ENCODE measurements at places on chromosomes 5 and 9. TPM values are rescaled to one million over a fixed set of nuclear protein-coding genes. Genes with fewer than 3 reads are reported as not detected.

MYORG gene
- 4.0 TPM for total RNA-seq

DNA sequence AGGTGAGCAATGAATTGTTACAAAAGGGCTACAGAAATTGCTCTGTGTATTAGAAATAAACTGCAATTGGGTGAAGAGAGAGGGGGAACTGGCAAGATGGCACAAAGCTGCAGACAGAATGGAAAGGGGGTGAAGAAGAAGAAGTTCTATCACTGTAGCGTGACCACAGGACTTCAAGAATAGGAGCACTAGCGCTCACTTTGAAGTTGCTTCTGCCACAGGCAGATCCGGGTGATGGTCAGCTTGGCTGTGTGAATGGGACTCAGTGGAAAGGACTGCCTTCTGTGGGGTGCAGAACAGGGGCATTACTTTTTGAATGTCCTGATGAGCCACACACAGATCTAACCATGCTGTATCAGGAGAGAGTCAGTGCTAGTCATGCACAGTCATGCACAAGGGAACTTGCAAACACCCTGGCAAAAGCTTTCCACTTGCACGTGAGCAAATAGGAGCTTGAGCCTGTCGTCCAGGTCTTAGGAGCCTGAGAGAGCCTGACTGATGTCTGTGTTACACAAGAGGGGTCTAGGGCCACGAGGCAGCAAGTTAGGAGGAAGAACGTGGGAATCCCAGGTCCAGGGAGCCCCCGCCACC, 16.3 kb downstream of the IL5 start:
- no peak for DNase-seq

DNA sequence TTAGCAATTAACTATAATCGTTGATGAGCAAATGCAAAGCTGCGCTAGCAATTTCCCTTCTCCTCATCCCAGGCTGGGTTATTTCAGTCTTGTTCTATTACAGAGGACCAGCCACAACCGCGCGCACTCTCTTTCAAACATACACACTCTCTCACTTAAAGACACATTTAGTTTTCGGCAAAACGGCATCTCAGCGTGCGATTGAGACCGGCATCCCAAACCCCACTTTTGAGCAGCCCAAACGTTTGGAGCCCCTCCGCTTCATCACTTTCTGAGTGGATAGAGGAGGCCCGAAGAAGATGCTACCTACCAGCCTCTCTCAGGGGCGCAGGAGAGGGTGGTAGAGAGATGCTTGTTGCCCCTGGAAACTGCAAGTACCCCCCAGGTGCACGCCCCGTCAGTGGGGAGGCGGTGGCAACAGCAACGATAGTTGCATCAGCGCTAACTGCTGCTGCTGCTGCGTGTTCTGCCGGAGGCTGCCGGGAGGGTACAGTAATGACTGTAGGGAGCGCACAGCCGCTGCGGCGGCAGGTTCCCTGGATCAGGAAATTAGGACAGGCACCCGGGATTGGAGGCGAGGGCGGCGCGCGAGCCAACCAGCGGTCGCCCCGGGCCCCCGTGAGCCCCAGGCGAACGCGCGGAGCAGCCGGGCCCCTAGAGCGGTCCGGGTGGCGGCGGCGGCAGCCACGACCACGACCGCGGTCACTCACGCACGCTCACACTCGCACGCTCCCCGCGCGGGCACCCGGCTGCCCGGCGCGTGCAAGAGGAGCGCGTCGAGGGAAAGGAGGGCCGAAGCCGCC, 467 bp upstream of the VLDLR start:
- DNase-seq = peak; percentile 94

GRCh38 chr5:52725065-52725746, 62.5 kb upstream of the ITGA1 start:
- DNase-seq = no peak

DNA sequence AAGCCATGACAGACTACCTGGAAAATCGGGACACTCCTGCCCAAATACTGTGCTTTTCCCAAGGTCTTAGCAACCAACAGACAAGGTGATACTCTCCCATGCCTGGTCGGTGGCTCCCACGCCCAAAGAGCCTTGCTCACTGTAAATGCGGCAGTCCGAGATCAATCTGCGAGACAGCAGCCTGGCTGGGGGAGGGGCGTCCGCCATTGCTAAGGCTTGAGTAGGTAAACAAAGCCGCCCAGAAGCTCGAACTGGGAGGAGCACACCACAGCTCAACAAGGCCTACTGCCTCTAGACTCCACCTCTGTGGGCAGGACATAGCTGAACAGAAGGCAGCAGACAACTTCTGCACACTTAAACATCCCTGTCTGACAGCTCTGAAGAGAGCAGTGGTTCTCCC, 272.1 kb upstream of the CCNG1 start:
- no peak for DNase-seq

GRCh38 chr5:154117050-154117449, 73.5 kb upstream of the GALNT10 start:
- DNase-seq = no peak

GRCh38 chr9:17695482-17695881, 116.6 kb downstream of the SH3GL2 start:
- no peak for DNase-seq

HTR1A gene
- total RNA-seq = not detected

- DNase-seq = no peak
Measured at GRCh38 chr5:34409373-34409772, 246.8 kb upstream of the RAI14 start.

- DNase-seq = no peak
Measured at GRCh38 chr5:179772351-179772750, 21.4 kb upstream of the LTC4S start.

GRCh38 chr5:81121836-81122630, 111.1 kb upstream of the CKMT2 start:
- DNase-seq = no peak

- no peak for DNase-seq
Measured at GRCh38 chr5:103758996-103759395, 196.4 kb upstream of the NUDT12 start.

GRCh38 chr5:58348996-58349728, 110.7 kb downstream of the PLK2 start:
- no peak for DNase-seq

PDE8B gene
- 5.0 TPM for total RNA-seq

IRX2 gene
- 0.67 TPM for total RNA-seq

DNA sequence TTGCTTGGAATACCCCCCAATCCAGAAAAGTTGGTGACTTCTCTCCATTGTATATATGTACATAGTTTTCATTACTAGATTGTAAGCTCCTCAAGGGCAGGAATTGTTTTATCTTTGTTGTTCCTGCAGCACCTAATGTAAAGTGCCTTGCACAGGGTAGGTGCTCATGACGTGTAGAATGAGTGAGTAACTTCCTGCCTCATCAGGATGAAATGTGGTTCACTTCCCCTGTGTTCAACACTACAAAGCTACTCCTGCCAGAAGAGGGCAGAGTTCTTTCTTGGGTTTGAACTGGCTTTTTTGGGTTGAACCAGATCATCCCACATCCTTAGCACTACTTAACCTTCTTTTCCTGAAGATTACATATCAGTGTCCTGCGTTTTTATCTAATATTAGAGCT, 23.9 kb downstream of the GTF3C4 start:
- no peak for DNase-seq

DNA sequence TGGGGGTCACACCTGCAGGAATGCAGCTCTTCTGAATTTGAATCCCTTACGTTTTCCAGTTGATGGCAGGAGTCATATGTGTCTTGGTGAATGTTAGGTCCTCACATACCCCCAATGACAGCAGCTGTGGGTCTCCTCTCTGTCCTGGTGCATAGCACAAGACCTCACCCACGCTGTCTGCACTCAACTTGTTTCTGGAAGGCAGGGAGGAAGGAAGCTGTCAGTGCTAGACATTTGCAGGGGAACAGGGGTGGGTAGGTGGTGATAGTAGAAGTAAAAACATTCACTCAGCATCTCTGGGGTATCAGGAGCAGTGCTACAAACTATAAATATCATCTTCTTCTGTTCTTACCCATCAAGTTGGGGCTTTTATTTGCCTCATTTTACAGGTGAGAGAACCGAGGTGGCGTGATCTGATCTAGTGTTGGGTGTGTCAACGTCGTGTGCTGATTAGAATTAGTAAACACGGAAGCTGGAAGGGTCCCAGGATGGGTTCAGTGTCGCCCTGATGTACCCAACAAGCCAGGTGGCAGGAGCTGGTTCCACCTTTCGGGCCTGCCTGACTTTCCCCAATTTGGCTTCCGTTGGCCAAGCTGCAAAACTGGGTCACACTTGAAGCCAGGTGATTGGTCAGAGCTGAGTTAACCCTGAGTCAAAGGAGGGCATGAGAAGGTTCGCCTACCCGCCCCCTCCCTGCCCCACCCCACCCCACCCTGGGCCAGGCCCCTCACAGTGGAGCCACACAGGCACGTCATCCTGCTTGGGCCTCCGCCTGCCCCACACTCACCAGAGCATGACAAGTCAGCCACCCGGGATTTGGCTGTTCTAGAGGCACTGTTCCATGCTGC, 15.8 kb downstream of the ERGIC1 start:
- DNase-seq = no peak

DNA sequence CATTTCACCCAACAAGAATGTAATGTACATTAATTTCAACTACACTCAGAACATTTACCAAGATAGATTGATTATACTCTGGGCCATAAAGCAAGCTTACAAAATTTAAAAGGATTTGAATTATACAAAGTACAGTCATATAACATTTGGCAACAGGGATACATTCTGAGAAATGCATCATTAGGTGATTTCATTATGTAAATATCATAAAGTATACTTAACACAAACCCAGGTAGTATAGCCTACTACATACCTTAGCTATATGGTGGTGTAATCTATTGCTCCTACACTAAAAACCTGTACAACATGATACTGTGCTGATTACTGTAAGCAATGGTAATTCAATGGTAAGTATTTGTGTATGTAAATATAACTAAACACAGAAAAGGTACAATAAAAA, 202.9 kb downstream of the MPDZ start:
- no peak for DNase-seq

EIF4EBP3 gene
- 10.6 TPM for total RNA-seq

DNA sequence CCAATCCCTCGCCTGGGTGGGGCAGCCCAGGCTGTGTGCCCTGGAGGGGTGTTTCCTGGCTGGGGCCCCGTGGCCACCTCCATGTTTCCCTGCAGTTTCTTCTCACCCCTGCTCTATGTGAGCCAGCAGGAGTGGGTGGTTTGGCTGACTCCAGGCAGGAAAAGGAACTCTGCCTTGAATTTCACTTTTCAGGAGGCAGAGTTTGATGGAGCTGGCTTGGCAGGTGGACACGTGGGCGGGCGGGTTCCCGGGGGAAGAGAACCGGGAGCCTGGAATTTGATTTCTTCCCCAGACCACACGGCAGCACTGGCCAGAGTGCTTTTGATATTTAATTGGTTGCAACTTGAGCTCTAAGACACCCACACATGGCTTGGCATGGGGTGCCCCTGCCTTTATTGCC, 119.8 kb upstream of the PANK3 start:
- DNase-seq = no peak

CMYA5 gene
- total RNA-seq = 0.09 TPM

INSL6 gene
- not detected for total RNA-seq

- no peak for DNase-seq
Measured at GRCh38 chr5:530001-530955, 6.0 kb upstream of the SLC9A3 start.

- no peak for DNase-seq
Measured at GRCh38 chr9:76433836-76434235, 25.1 kb upstream of the GCNT1 start.

- DNase-seq = no peak
Measured at GRCh38 chr9:86974421-86974820, 27.1 kb upstream of the GAS1 start.

GRCh38 chr5:140157032-140157781, 17.8 kb upstream of the CYSTM1 start:
- peak; percentile 94 for DNase-seq

BHMT2 gene
- 2.1 TPM for total RNA-seq

DNA sequence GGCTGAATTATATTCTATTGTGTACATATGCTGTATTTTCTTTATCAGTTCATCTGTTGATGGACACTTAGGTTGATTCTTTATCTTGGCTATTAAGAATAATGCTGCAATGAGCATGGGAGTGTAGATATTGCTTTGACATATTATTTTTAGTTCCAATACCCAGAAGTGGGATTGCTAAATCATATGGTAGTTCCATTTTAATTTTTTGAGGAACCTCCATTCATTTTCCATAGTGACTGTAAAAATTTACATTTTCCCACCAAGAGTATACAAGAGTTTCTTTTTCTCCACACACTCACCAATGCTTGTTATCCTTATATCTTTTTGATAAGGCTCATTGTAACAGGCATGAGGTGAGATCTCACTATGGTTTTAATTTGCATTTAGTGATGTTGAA, 19.4 kb downstream of the JAK2 start:
- DNase-seq = no peak

GRCh38 chr5:176781054-176781375, 29.3 kb upstream of the UNC5A start:
- DNase-seq = no peak

- DNase-seq = no peak
Measured at GRCh38 chr5:37703841-37704241, 136.0 kb downstream of the GDNF start.

DNA sequence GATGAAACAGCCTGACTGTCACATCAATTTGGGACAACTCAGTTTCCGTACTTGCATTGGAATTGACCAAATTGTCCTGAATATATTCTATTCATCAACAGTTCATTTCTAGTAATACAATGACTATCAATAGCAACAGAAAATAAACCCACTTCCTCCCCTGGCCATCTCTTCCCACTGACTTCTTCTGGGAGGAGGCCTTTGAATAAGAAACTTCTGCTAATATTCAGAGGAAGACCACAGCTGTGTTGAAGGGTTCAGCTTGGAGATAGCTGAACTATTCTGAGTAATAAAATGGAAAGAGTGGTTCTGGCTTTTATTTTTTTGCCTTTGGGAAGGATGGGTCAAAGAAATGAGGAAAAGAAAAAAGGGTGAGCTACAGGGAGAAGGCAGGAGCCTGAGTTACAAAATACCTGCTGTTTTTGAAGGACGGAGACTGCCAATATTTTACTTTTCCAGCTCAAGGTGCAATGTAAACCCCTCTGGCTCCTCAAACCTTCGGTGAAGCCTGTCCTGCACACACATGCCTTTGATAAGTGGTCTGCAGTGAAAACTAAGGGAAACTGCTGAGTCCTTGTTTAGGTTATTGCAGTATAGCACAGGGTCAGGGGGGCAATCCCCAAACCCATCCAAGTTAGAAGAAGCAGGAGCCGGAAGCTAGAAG, 29.9 kb downstream of the FYB1 start:
- DNase-seq = no peak

DNA sequence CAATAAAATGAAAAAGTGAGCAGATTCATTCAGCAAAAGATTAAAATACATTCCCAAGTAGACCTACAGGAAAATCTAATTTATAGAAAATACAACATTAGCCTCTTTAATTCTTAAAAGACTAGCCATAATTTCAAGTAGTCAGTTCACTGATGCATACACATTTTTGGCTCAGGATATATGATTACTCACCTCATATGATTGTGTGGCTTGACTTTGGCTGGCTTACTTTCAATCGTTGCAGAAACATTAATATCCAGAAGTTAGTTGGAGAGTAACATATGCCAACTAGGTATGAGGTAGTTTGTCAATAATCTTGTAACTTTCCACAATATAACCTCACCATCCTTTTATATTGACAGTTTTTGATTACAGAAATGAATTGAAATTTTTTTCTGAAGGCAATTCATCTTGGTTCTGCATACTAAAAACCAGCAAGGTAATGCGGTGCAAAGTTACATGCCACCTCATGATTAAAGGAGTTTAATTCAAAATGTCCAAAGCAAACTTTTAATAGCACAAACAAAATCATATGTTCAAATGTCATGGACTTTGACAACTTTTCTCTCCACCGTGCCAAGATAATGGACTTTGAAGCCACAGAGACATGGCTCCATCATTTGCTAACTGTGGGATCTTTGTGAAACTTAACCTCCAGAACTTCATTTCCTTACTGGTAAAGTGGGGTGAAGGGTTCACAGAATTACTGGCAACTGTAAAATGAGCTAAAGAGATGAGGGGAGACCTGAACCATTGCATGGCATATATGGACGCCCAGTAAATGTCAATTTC, 76.6 kb upstream of the PAM start:
- no peak for DNase-seq

DELE1 gene
- total RNA-seq = 32.1 TPM
